ENCODE measurements at places on chromosomes 4 and X.

DNA sequence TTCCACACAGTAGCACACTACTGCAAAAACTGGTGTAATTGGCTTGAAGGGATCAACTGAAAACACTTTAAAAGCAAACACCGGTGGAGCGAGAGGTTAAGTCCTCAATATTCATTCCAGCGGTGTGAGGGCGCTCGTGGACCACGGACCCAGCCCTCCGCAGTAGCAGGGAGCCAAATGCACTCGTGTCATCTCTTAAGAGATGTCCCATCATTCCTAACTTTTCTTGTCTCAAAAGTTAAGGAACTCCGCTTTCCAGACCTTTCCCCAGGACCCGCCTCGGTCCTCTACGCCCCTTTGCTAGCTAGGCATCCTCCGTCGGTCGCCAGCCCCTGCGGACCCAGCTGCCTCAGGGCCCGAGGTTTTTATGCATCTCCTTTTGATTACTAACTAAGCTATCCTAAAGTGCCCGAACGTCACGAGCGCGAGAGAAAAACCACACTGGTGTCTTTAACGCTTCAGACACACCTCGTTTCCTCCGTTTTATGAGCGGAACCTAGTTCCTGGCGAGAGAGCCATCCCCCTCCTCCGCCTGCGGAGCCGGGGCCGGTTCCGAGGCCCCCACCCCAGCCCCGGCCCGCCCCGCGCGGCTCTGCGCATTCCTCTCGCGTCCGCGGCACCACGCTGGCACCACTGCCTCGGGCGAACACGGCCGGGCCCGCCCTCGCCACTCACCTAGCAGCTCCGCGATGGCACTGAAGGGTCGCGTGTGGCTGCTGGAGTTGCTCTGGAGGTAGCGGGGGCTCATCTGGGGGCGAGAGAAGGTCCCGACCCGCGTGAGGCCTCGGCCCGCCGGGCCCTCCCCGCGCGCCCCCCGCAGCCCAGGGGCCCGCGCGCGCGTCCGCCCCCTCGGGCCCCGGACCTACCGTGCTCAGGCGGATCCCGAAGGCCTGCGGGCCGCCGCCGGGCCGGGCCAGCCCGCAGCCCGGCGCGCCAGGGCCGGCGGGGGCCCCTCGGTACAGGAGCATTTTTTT is 723 bp downstream of the MORC4 start:
- DNase-seq, result no peak

DNA sequence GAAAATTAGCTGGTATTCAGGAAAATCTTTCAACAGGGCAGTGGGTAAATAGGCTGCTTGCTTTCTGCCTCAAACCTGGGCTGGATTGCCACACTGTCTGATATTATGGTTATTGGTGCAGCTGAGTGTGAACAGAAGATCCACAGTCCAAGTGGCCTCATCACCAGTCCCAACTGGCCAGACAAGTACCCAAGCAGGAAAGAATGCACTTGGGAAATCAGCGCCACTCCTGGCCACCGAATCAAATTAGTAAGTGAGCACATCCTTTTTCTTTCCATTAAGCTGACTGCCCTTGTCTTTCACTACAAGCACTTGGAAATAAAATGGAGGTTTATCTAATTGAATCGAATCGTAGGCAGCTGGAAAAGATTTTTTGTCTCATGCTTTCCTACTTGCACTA is 204.7 kb downstream of the TLL1 start:
- DNase-seq, result no peak

DNA sequence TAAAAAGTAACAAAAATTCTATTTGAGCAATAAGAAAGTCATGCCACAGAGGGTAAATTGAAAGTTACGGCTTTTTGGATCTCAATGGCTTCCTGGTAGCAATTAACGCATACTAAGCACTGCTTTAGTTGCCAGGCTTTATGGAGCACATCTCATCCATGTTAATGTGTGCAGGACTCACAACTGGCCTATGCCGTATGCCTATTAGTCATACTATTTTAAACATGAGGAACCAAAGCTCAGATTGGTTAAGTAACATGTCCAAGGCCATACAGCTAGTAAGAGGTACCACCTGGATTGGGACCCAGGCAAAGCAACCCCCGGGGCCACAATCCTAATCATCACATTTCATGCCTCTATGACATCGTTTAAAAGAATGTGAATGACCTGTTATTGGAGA is 17.1 kb downstream of the DAPP1 start:
- no peak for DNase-seq

DNA sequence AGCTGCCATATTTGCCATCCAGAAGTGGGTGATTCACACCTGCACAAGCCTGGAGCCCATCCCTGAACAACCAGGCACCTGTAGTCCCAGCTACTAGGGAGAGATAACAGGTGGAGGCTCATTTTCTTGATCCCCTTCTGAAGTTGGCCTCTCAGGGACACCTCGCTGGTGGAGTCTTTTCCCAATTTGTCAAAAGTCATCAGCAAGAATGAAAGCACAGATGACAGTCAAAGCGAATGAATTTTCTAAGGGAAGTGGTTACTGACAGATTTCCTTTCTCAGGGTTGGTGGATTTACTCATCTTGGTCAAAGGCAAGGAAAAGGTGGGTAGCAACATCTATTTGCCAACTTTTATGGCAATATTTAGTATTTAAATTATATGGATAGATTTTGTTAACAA is 36.5 kb downstream of the FGFBP1 start:
- DNase-seq, result no peak

GRCh38 chr4:2981256-2981819 is 18.0 kb downstream of the GRK4 start:
- DNase-seq, result no peak

DNA sequence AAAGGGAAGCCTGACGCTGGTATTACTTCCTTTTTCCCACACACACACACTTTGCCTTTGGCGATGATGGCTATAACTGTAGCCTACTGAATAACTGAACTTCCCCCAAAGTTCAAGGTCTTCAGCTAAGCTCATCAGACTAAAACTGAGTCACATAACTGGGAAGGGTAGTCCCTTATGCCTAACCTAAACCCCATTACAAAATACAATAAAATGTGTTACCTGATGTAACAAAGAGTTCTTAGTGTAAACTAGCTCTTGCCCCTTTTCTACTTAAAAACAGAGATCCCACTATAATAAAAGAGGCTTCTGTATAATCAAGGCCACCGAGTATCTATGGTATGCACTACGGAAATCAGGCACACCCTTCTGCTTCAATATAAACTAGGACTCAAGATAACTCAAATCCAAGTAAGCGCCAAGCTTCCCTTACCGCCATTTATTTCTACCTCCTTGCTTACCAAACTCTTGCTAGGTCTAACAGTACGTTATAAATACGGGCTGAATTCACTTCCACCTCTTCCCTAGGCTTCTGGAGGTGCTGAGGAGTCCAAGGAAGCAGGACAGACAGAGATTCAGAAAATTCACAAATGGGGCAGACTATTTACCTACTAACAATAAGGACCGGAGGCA is 2.4 kb downstream of the OTUD4 start:
- no peak for DNase-seq

DNA sequence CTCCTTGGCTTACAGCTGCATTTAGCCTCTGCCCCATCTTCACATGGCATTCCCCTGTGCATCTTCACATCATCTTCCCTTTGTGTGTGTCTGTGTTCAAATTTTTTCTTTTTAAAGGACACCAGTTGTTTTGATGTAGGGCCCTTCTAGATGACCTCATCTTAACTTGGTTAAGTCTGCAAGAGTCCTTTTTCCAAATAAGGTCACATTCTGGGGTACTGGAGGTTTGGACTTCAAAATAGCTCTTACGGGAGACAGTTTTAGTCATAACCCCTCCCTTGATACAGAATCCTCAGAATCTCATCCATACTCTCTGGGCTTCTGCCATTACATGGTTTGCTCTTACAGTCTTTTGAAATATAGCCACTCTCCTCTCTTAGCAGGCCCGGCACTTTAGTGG is 231.5 kb upstream of the ATP6AP2 start:
- no peak for DNase-seq

- no peak for DNase-seq
Observed at GRCh38 chr4:62408454-62408853, 1208.3 kb downstream of the ADGRL3 start.

- no peak for DNase-seq
Observed at GRCh38 chr4:79022529-79022928, 83.3 kb upstream of the PAQR3 start.

Data from NCI-H1436 treated with DMSO at 0.1 percent for 48 hours (cell line).